ENCODE measurements at places on chromosomes 13 and 19.

DNA sequence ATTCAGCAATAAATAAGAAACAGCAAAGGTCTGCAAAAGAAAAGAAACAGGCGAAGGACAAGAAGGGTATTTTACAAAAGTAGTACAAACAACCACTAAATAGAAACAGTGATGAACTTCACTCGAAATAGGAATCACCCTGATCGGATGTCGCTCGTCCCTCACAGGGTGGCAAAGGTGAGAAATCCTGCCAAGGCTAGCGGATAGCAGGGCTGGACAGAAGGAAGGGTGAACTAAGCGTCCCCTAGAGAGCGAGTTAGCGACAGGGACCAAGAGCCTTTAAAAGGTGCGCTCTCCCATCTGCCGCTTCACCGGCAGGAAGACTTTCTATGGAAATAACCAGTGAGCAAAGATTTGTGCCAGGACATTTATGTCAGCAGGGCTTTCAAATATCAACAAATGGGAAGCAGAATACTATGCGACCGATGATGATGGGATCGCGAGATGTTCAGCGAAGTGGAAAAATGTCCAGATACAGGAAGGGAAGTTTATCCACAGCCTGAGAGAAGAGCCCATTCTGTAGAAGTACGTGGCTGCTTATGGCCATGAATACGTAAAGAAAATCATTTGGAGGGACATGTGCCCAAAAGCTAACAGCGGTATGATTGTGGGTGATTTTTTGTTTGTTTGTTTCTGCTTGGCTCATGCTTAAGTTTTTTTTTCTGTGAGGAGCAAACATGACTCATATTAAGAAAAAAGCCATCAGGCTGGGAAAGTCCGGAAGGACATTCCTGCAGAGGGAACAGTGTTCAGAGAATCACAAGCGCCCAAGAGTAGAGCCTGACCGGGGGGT lies 18.9 kb downstream of the ELAVL1 start:
- no peak for DNase-seq

DNA sequence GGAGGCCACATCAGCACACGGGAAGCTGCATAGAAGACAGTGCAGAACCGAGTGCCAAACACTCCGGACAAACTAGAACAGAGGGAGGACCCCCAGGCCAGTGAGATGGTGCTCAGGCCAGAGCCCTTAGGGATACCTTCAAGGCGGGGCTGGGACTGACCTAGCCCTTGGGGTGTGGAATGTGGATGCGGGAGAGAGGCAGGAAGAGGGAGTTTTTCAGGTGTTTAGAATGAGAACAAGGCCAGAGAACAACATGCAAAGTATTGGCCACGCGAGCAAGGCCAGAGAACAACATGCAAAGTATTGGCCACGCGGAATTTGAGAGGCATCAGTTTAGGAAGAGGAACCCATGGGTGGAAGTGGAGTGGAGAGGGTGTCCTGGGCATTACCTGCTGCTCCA lies 65.1 kb upstream of the ATP12A start:
- DNase-seq = no peak

GRCh38 chr13:39023761-39024160 lies 14.1 kb downstream of the PROSER1 start:
- no peak for DNase-seq

GRCh38 chr19:19067276-19068072 lies 3.7 kb downstream of the SLC25A42 start:
- no peak for DNase-seq

- DNase-seq = no peak
Observed at GRCh38 chr19:21677696-21678418, 89.5 kb downstream of the ZNF100 start.

GRCh38 chr13:50529154-50529882 lies 314.2 kb downstream of the DLEU7 start:
- DNase-seq = peak; percentile 44

DNA sequence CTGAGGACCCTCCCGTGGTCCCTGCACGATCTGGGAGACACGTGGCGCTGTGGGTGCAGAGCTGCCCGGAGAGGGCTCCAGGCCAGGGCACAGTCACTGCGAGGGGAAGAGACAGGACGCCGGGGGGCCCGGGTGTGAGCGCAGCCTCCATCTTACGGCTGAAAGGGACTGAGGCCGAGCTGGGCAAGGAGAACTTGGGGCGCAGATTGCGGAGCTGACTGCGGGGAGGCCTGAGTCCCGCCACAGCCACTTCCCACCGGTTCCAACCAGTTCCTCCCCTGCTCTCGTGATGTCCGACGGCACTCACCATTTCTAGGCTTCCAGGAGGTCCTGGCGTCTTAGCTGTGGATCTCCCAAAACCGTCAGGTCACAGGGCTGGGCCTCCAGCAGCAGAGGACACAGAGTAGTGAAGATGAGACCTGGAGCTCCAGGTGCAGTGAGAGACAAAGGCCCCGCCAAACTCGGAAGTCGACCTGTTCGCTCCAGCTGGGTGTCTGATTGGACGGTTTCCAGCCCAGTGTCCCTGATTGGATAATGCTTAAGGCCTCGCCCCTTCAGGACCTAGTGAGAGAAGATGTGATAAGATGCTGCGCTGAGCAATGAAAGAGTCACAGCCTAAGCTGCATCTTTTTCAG lies 4.8 kb upstream of the ZNF253 start:
- no peak for DNase-seq

DNA sequence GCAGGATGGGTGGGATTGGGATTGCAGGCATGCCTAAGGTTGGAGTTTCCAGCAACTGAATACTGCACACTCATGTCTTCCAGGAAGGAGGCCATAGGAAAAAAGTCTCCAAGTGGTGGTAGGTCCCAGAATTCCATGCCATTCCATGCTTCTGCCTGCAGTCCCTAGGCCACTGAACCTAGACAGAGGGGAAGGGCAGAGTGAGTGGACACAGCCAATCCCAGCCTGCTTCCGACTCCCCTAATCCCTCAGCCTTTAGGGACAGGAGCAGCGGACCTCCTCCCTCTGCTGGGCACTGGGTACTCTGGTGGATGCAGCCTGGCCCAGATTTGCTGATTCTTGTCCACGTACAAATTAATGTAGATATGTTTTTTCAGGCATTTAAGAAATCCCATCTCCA lies 17.0 kb downstream of the VSTM2B start:
- DNase-seq = no peak

GRCh38 chr13:21148557-21149258 lies 27.6 kb downstream of the SKA3 start:
- DNase-seq = no peak

- DNase-seq = no peak
Observed at GRCh38 chr19:33299051-33299688, 3.2 kb downstream of the CEBPA start.

GRCh38 chr13:36819739-36820090 lies 693 bp downstream of the RFXAP start:
- no peak for DNase-seq

GRCh38 chr13:24184882-24185281 lies 24.4 kb downstream of the SPATA13 start:
- no peak for DNase-seq

DNA sequence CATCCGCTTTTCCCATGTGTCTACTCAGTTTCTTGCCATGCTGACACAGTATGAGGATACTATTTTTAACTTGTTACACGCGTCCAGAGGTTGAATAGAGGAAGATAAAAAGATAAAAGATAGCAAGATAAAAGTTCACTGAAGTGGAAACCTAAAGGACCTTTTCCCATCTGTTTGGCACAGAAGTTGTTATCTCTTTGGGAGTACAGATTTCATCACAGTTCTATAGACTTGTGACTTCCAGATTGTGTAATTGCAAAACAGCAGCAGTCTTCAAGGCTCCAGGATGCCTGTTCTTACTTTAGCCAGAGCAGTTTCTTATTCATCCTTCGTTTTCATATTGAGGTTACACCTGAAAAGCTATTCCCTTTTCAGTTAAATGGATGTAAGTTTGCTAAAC lies 369.2 kb downstream of the GPC5 start:
- DNase-seq = no peak

DNA sequence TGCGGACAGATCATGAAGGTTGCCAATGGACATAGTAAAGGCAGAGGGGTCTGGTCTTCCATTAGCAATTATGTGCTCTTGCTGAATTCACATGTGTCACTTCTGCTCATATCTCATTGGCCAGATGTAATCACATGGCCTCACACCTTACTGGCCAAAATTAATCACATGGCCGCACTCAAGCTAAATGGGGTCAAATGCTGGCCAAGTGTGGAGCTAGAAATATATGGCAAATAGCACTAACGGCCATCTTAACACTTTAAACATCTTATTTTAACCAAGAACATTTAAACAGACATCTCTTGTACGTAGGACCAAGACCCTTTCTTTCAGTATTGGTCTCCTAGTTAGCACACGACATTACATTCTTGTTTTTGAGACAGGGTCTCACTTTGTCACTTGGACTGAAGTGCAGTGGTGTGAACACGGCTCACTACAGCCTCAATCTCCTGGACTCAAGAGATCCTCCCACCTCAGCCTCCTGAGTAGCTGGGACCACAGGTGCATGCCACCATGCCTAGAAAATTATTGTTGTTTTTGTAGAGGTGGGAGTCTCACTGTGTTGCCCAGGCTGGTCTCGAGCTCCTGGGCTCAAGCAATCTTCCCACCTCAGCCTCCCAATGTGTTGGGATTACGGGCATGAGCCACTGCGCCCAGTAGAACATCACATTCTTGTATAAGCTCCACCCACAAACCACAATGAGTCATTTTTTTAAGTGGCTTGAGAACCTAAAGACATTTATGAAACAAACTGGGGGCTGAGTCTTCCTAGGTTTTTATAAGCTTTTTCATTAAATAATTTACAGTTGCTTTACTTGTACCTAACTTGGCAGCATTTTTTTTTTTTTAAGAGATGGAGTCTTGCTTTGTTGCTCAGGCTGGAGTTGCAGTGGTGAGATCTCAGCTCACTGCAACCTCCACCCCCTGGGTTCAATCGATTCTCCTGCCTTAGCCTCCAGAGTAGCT lies 2.9 kb upstream of the PTOV1 start:
- DNase-seq = no peak

GRCh38 chr19:39543477-39543857 lies 3.5 kb upstream of the EID2 start:
- no peak for DNase-seq
